Activated T-helper 1 cell treated with anti-CD3 and anti-CD28 coated beads, Interleukin-2, amount 50 U/mL, for 16 hours (primary cell): ENCODE measurements at places on chromosomes 13 and 19.

DNA sequence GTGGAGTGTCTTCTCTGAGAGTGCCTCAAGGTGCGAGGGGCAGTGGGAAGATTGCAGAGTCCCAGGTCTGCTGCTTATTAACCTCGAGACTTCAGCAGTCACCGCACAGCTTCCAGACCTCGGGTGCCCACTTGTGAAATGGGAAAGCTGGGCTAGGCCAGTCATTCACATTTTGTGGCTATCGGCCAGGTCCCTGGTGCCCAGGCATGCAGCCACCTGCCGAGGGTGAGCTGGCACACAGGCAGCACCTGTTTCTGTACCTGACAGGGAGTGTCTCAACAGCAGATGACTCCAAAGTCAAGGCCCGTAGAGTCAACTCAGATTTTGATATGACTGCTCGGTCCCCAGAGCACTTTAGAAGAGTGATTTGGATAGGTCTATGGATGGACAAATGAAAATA lies 21.9 kb downstream of the UQCRFS1 start:
- no peak for DNase-seq

DNA sequence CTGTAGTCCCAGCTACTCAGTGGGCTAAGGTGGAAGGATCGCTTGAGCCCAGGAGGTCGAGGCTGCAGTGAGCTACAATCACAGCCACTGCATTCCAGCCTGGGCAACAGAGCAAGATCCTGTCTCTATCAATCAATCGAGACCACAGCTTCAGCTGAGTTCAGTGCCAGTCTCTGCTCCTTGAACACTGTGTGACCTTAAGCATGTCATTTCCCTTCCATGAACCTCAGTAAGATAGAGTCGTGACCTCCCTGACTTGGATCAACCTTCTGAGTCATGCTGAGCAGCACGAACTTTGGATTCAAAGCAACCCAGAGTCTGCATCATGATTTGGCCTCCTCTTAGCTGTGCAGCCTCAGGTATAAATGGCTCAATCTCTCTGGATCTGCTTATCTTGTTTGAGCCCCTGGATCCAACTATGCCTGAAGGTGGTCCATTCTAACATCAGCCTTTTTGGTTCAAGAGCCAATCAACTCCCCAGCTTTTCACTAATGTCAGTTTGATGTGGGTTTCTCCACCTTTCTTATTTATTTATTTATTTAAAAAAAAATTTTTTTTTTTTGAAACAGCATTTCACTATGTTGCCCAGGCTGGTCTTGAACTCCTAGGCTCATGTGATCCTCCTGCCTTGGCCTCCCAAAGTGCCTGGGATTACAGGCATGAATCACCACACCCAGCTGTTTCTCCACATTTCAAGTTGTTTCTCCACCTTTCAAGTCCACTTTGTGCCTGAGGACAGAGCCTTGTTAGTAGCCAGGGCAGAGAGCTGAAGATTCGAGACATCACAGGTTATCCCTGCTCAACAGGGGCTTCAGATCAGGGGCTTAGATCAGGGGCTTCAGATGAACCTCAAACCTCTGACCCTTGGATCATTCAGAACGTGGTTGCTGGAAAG lies 26.4 kb downstream of the PTPRS start:
- DNase-seq: no peak

DNA sequence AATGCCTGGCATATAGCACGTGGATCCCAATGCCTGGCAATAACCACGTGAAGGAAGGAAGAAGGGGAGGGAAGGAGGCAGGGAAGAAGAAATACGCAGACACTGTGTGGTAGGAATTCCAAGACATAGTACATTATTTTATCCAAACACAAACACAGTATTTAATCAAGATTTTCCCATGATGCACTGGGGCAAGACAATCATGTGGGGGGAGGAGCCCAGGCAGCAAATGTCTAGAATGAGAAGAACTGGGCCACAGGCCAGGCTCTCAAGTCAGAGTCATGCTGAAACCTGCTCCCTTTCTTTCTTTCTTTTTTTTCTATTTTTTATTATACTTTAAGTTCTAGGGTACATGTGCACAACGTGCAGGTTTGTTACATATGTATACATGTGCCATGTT lies 717.9 kb downstream of the UQCRFS1 start:
- DNase-seq: no peak

DNA sequence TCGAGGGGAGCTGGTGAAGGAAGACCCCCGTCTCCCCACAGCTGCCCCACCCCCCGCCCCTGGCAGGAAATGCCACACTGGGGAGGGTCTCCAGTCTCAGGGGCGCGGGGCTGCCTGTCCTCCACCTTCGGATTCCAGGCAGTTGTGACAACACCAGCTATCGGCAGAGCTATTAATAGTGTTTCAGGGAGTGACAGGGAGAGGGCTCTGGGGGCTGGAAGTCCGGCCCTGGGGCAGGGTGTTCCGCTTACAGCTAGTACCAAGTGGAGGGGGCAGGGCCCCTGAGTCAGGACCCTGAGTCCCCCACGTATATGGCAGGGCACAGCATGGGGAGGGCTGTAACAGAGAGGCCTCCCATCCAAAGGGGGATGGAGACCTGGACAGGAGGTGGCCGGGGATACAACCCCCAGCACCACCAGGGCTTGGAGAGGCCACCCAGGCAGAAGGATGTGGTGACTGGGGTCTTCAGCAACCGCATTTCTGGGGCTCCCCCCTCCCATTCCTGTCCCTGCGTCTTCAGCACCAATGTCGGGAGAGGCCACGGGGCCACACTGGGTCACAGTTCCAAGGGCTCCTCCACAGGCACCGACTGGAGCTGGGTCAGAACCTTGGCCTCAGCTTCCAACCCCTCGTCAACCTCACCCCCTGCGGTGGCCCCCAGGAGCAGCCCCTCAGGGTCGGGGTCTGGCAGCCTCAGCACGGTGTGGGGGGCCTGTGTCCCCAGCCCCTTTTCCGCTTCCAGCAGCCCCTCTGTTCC lies 3.9 kb downstream of the SIX5 start:
- no peak for DNase-seq

- DNase-seq: no peak
These were observed 25.5 kb upstream of the NAXD start for GRCh38 chr13:110589793-110590390.

- DNase-seq: no peak
These were observed 24.5 kb upstream of the LPAR6 start for GRCh38 chr13:48437371-48437770.

GRCh38 chr19:34495416-34495815 lies 13.9 kb downstream of the WTIP start:
- no peak for DNase-seq

DNA sequence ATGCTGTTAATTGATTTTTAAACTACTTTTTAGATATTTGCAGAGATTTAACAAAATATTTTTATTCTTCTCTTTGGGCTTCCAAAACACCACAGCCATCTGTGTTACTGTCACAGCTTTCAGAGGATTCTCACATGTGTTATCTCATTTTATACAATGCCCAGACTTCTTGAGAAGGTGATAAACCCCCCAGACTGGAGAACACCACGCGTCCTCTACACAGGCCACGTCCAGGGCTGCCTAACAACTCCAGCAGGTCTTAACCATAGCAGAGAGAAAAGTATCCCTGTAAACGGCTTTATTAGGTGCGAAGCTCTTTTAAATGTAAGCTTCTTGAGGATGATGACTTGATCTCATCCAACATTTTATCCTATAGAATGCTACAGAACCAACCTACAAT lies 2.0 kb downstream of the GPR183 start:
- no peak for DNase-seq

- DNase-seq: no peak
These were observed 10.8 kb downstream of the PRR36 start for GRCh38 chr19:7863157-7863970.

DNA sequence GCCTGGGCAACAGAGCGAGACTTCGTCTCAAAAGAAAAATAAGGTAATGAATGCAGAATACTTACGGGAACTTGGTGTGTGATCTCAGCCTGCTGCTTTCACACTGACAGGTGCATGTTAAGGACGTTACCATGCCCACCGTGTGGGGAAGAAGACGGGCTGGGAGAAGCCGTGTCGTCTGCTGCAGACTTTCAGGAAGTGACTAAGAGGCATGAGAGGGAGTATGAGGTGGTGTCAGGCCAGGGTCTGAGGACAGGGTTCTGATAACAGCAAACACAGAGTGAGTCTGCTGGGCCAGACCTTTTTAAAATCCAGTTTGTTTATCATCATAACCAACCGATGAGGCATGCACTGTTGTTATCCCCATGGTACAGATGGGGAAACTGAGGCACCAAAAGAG lies 13.6 kb upstream of the GALP start:
- DNase-seq: no peak

GRCh38 chr13:79435561-79435990 lies 29.5 kb upstream of the RBM26 start:
- no peak for DNase-seq
